ENCODE measurements at places on chromosomes 12 and 14. TPM values are rescaled to one million over a fixed set of nuclear protein-coding genes. Genes with fewer than 3 reads are reported as not detected.

- DNase-seq = no peak
Observed at GRCh38 chr12:62654326-62655241, 188.0 kb downstream of the MON2 start.

DNA sequence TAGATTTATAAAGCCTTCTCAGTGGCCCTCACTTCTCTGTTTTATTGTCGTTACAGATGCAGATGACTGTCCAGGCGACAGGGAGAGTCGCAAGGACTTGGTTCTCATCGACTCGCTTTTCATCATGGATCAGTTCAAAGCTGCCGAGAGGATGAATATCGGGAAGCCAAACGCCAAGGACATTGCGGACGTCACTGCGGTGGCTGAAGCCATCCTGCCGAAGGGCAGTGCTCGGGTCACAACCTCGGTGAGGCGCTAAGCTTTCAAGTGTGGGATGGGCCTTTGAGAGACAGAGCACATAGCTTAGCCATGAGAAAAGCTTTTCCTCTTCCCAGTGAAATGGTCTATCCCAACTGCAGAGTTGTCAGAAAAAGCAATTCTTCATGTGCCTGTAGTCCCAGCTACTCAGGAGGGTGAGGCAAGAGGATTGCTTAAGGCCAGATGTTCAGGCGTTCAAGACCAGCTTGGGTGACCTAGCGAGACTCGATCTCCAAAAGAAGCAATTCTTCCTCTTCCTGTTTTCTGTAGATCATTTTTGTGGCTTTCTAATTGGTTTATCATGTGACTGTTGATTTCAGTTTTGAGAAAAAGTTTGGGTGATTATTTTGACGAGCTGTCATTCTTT is 56.4 kb downstream of the EP400 start:
- no peak for DNase-seq

GRCh38 chr14:83559721-83560120 is 1970.2 kb upstream of the FLRT2 start:
- no peak for DNase-seq

- DNase-seq = no peak
Observed at GRCh38 chr12:122987086-122987951, 6.8 kb downstream of the ARL6IP4 start.

- DNase-seq = no peak
Observed at GRCh38 chr12:57049890-57050289, at the start of gene MYO1A. Gene MYO1A (minus strand): TSS chr12:57050129. CDS start chr12:57048323, 1,806 bp downstream.

GRCh38 chr12:48627556-48627955 is 54.5 kb downstream of the KANSL2 start:
- no peak for DNase-seq

DNA sequence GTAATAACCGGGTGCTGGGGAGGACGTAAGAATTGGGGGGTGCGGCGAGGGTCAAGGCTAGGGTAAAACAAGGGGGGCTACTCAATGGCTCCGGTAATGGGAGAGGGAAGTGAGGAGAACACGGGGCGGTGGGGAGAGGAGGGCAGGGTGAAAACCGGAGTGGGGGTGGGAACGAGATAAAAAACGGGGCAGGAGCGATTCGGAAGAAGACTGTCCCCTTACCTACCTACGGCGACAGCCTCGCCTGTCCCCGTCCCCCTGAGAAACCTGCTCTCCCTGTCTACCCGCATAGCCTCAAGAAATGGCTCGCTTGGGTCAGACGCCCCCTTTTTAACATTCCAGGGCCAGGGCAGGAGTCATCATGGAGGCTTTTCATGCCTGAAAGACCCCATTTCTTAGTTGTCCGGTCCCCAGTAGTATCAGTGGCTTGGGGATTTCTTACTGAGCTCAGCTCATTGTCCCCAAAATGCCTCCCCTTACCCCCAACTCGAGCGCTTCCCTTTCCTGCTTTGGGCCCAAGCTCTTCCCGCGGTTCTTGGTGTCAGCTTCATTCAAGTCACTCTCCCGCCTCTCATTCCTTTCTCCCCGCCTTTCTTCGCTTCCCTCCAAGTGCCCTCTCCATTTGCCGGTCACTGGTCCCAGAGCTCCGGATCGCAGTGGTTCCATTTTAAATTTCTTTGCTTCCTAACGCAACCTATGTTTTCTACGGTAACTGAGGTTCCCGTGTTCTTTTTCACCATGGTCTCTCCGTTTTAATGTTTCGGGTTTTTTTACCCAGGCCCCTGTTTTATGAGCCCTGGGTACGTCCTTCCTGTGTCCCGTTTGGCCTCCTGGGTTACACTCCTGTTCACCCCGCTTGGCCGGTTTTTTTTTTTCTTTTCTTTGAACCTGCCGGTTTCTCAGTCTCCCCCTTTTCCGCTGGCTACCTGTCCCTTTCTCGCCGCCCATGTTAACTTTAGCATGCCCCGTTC is 1.2 kb upstream of the WSB2 start:
- peak; percentile 73 for DNase-seq

DNA sequence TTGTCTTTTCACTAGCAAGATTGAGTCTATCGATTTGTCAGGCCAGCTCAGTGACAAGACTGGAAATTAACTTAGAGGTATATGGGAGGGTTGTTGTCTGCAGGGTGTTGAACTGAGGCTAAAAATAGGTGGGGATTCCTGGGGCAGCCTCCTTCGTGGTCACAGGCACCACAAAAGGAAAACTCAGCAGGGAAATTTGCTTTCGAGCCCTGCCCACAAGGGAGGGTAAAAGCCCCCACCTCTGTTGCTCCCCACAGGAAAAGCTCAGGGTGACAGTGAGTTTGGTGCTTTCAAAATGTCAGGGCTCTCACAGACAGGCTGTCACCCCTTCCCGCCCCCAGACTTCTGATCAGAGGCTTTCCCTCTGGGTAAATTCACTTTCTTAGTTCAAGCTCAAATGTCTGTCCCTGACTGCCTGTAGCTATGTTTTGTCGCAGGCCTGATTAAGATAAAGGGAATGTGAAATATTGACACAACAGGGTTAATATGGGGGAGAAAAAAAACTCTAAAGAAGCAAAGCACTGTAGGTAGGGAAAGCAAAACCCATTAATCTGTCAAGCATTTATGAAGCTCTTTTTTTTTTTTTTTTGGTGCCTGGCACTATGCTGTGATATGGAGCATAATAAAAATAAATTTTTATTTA is 11.7 kb upstream of the NFKBIA start:
- peak; percentile 55 for DNase-seq

- DNase-seq = no peak
Observed at GRCh38 chr14:99460793-99461192, 19.9 kb downstream of the SETD3 start.

DNA sequence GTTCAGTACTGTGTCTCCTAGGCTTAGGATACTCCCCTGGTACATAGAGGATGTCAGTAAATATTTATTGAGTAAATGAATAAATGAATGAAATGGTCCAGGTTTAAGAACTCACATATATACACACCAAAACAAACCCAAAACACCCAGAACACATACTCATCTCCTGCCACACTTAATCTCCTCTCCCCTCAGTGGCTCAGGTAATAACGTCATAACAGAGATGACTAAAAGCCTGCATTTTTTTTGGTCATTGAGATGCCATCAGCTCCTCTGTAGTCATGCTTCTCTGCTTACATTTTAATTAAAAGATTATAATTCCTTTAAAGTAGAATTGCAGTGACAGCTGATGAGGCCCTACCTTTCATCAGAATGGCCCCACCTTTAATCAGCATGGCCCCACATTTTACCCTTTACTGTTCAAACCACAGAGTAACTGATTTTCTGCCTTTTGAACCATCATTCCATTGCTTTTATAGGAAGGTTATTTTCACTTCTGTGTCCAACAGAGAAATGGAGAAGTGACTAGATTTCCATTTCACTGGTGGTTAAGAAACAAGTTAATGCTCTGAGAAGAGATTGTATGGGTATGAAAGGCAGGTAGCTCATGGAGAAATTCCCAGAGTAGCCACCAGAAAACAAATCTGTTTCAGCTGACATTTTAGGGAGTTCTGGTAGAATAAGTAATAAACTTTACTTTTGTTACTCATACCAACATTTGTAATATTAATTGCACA is 193.4 kb upstream of the ATP2B1 start:
- no peak for DNase-seq

DNA sequence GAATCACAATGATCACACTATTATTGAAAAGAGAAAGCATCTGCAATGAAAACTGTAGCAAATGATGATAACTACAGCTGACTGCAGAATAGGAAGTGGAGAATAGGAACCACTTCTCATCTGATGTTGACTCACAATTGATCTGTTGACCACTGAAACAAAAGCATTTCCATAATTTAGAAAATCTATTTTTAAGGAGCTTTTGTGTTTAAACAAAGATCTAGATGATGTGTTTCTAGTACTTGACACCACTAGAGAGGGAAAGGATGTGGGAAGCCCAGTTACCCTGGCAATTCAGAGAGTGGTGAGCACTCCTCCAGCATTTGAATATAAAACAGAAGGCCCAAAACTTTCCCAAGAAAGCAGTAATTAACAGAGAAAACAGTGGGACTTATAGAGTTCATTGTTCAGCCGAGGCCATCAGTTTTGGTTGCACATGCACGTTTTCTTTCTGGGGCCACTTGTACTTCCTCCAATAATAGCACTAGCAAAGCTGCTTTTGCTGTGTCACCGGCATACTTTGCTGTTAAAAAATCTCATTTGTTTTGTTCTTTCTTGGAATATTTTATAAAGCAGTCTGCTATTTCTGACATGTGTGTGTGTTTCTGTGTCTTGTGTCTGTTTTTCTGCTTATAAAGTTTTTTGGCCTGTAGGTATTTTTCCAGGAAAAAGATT is 76.1 kb upstream of the HECTD1 start:
- no peak for DNase-seq

DNA sequence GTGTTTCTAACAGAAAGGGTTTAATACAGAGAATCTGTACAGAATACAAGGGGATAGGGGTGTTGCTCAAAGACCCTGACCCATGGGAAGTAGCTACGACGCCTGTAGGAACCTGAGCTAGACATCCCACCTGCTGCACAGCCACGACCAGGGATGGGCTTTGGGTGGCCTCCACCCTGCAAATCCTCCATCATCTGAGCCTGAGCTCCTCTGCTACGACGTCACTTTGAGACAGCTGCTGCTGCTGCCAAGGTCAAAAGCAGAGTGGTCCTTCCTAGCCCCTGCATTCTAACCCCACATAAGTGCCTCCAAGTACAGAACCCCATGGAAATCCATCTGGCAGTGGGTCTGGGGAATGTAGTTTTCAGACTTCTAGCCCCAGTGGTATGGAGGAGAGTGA is 43.8 kb downstream of the JAG2 start:
- DNase-seq = no peak

DNA sequence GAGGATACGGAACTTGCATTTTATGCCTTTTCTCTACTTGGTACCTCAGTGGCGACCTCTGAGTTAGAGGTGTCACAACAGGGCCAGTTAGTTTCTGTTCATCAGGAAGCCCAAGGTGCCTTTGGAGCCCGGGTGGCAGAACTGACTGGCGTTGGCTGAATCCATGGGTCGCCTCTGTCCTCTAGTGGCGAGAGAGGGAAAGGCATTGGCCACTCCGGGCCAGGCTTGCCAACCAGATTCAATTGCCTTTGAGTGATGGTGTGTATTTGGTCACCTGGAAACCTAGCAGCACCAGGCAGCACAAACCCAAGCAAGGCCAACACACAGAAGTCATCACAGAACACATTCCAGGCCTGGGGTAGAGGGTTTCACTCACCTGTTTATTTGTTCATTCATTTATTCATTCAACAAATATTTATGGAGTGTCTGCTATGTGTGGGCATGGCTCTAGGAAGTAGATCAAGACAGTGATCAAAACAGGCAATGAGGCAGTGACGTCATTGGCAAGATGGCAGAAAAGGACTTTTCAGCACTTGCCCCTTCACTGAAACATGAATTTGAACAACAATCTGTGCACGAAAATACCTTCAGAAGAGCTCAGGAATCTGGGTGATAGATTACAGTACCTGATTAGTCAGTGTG is 40.5 kb upstream of the KCNA5 start:
- DNase-seq = peak; percentile 52

DNA sequence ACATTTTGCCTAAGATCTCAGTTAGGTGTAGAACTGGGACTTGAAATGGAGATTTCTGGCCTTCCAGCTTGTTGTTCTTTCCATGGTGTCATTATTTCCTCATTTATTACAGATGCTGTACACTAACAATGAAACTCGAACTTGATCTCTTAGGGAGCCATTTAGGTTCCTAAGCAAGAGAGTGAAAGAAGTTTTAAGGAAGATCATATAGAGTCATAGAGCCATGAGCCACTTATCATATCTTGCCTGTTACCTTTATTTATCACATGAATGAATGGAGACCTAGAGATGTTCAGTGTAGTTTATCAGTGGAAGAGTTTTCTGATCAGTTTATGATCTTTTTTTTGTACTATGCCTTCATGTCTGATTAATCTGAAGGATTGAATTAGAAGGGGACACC is 9.9 kb downstream of the HELB start:
- no peak for DNase-seq

The GPRC5D gene
- not detected for total RNA-seq

The CLEC1A gene
- total RNA-seq = not detected

The PAPLN gene
- 0.35 TPM for total RNA-seq

The CNTN1 gene
- total RNA-seq = not detected

The KLHDC2 gene
- total RNA-seq = 126 TPM

The FOXN4 gene
- total RNA-seq = not detected

The CISTR gene
- not detected for total RNA-seq
